Brain pericyte (primary cell): ENCODE measurements at places on chromosomes 12 and 14.

- DNase-seq: no peak
Measured at GRCh38 chr14:92866181-92866752, 56.7 kb upstream of the CHGA start.

GRCh38 chr12:33670284-33670683 lies 230.7 kb upstream of the SYT10 start:
- DNase-seq: no peak

DNA sequence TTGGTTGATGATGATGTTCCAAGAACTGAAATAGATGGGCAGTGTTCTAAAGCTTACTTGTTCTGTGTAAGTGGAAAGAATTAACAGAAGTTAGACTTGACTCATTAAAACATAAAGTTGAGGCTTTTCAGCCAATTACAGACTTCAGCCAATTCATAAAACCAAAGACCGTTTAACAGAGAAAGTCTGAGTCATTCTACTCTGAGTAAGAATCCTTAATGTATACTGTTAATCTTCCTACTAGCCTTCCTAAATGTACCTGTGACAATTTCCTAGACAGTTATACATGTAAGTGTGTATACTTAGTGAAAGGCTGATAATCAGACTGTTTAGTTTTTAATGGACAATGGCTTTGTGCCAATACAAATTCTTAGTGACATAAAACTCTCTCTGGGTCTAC lies 681.0 kb downstream of the RPL10L start:
- no peak for DNase-seq

GRCh38 chr12:82852529-82852928 lies 165.8 kb downstream of the TMTC2 start:
- DNase-seq: no peak

DNA sequence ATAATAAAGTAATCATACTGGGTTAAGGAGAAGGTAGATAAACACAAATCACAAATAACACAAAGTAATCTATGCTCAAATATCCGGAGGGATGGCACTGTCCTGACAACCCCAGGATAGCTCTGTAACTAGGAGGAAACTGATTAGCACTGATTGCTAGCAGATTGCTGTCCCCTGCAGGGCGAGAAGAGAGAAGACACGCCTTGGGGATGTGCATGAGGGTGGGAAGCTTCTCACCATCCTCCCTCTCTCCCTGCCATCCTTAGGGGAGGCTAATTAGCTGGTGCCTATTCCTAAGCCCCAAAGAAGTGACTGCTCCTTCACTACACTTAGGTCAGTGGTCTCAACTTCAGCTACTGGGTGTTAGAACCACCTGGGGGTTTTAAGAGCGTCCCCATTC lies 27.0 kb upstream of the TMEM260 start:
- DNase-seq: no peak

DNA sequence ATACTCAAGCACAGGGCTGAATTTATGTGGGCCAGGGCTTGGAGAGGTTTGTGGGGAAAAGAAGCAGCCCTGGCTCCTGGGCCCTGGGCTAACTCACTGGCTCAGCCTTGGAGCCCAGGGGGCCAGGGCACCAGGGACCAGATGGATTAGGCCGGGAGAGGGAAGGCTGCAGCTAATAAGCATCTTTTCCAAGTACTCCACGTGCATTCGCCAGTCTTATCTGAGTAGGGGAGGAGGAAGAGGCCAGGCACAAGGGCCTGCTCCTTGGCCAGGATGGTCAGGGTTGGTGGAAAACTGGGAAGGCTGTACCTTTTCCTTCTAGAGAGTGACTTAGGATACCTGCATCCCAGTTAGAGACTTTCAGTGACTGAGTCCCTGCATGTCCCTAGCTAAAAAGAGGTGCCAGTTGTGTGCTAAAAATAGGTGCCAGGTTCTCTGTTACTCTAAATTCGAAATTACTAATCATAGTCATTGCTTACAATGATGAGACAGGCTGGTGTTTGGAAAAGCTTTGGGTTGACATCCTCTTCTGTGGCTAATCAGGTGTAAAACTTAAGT lies 1.3 kb downstream of the GLRX5 start:
- no peak for DNase-seq

- DNase-seq: no peak
Measured at GRCh38 chr12:47863467-47863866, 41.3 kb downstream of the VDR start.

GRCh38 chr14:54197369-54197768 lies 199.4 kb upstream of the CDKN3 start:
- no peak for DNase-seq

DNA sequence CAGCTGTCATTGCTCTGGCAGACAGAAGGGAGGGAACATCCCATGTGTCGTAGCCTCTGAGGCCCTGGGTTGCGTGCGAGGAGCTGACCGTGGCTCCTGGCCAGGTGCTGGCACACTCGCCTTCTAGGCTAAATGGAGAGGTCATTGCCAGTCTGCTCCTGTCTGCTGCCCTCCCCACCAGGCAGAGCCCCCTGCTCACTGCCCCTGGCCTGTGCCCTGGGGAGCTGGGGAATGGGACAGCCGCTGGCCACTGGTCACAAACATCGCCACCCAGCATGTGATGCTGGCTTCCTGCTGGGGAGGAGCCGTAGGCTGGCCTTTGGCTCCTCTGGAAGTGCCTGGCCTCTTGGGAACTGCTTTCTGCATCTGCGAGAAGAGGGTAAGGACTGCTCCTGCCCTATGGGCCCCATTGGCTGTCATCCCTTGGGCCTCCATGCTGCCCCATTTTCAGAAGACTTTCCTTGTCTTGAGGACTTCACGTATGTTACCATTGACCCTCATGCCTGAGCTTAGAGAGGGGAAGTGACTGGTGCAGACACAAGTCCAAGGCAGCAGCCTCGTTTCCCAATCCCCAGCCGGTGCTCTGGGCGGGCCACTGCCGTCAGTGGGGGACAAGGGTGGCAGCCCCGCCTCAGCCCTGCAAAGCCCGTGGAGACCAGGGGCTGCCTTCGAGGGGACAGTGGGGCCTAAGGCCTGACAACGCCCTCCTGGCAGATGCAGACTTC lies 2.0 kb upstream of the TNFAIP2 start:
- no peak for DNase-seq

- DNase-seq: no peak
Measured at GRCh38 chr12:75825686-75826085, 205.9 kb downstream of the PHLDA1 start.

DNA sequence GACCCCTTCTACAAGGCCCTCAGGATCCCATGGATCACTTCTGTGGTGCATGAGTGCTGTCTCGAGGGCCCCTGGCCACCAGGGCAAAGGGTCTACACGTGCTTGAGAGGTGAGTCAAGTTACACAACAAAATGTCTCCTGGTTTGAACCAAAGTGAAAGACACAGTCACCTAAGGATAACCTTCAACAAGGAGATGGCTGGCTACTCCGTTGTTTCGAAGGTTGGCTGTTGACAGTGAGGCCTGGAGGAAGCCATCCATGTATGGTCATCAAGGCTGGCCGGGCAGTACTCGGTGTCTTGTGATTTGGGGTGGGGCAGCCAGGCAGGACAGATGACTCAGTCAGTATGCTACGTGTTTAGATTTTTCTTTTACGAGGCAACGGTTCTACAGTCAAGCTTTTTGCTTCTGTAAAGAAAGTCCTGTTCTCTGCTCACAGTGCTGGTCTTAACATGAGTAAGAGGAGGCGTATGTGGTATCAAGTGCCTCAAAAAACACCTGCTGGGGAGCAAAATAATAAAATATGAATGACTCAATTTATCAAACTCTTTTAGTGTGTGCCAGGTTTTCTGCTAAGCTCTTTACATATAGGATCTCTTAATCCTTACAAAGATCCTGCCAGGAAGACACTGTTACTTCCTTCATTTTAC lies 18.0 kb upstream of the NT5DC3 start:
- peak; percentile 44 for DNase-seq

GRCh38 chr12:90069711-90070110 lies 361.1 kb upstream of the ATP2B1 start:
- no peak for DNase-seq

- no peak for DNase-seq
Measured at GRCh38 chr14:71702786-71703185, 229.4 kb upstream of the RGS6 start.

GRCh38 chr14:44412858-44413569 lies 94.1 kb downstream of the FSCB start:
- DNase-seq: no peak

- no peak for DNase-seq
Measured at GRCh38 chr14:58752771-58753201, 115.0 kb downstream of the DACT1 start.

DNA sequence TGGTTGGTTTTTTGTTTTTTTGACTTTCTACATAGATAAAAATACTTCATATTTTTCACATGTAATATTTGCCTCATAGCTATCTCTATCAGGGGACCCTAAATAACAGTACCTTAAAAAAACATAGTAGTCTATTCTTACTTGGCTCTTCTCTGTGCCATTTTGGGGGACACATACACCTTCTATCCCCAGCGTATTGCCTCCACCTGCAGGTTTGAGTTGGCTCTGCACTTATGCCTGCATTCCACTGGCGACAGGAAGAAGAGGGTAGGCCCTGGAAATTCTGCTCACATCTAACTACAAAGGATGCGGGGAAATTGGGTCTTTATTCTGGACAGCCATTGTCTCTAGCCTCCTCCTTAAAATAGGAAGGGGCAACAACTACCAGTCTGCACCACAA lies 13.8 kb upstream of the IFI27L2 start:
- DNase-seq: no peak

DNA sequence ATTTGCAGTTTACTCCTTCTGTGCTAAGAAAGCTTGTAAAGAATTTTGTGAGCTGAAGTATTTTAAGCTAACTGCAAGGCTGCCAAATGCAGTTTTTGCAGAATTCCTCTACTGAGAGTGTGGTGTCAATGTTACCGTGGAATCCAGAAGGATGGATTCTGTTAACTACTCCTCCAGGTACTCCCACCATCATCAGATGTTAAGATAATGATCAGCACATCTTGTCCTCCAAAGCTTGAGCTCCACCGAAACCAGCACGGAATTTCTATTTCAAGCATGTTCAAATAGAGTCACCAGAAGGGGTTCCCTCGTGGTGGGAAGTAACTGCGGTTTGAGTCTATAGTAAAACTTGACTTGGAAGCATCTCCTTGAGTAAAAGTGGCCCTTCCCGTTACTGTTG lies 64.3 kb upstream of the CDKN3 start:
- no peak for DNase-seq

- DNase-seq: no peak
Measured at GRCh38 chr14:58397156-58397555, 1.4 kb downstream of the TOMM20L start.

- DNase-seq: no peak
Measured at GRCh38 chr12:115400011-115400410, 716.0 kb upstream of the TBX3 start.

- DNase-seq: no peak
Measured at GRCh38 chr14:70595443-70596185, 4.8 kb downstream of the MED6 start.

DNA sequence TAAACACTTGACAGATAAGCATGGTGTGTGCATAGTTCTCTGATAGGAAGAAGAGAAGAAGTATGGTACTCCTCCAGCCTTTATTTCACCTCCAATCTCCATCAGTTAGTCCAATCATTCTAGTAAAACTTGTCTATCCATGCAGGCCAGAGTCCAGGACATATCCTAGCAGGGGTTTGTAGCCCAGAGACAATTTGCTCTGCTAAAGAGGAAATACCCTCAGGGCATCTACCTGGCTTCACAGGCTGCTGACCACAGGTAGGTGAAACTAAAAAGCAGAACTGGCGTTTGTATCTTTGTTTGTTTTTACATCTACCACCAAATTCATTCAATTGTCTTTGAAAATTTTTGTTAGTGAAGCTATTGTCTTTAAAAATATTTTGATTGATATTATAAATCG lies 717.6 kb downstream of the FSCB start:
- no peak for DNase-seq

DNA sequence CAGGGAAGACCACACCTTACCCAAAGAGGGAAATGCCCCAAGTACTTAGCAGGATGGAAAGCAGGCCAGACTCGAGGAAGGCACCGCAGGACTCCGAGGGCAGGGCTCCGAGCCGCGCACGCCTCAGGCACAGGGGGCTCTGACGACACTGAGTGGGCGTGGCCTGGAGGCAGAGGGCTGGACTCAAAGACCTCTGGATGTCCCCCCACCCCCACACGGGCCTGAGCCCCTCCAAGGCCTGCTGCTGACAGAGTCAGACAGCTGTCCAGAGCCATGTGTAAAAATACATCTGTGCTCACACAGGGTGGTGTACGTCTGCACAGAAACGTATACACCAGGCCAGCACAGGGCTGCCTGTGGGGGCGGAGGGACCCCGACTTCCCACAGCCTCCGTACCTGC lies 1.4 kb downstream of the AKT1 start:
- DNase-seq: peak; percentile 51

DNA sequence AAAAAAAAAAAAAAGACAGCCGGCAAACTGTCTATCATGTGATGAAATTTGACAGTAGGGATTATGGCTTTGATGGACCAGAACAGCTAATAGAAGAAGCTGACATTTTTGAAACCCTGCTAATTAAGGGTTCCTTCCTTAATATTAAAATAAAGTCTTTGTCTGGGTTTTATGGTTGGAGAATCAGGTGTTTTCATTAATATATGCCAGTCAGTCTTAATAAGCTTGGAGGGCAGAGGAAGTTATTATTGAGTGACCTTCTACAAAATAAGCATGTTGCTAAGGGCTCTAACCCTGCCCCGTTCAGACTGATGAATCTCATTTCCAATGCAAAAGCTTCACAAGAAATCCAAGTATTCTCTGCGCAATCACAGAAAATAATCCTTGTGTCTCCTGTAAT lies 289.8 kb downstream of the EGLN3 start:
- DNase-seq: no peak

DNA sequence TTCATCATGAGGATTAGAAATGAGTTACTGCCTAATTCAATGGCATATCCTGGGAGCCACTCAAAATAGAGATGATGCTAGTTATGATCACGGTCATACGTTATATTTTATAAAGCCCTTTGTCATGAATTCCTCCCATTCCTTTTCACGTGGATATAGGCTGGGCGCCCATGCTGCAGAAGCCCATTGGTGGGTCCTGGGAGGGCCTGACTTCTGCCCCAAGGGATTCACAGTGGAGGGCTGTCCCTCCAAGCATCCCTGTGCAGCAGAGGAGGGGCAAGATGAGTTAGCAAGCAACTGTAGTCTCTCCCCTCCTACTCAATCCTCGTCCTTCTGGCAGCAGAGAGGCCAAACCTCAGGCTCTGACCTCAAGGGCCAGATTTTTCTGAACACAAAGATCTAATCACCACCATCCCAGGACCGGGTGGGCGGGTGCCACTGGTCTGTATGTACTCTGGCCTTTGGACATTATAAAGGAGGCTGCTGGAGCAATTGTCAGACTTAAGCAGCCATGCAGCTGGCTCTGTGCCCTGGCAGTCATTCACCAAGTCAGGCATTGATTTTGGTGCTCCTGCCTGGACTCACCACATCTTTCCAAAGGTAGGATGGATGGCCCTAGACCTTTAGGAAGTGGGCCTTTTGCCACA lies 8.6 kb downstream of the GLTP start:
- DNase-seq: no peak

GRCh38 chr12:70176290-70176689 lies 66.9 kb upstream of the CNOT2 start:
- no peak for DNase-seq

GRCh38 chr14:87285506-87285905 lies 707.5 kb downstream of the GALC start:
- no peak for DNase-seq

GRCh38 chr14:69268763-69269162 lies 8.8 kb downstream of the GALNT16 start:
- no peak for DNase-seq
